ENCODE measurements at places on chromosomes 16 and 17. TPM values are rescaled to one million over a fixed set of nuclear protein-coding genes. Genes with fewer than 3 reads are reported as not detected.

CCL2 gene
- total RNA-seq = 42.1 TPM

OR1F1 gene
- total RNA-seq = not detected

GRCh38 chr16:10799736-10800135 lies 18.9 kb downstream of the TVP23A start:
- no peak for DNase-seq

DNA sequence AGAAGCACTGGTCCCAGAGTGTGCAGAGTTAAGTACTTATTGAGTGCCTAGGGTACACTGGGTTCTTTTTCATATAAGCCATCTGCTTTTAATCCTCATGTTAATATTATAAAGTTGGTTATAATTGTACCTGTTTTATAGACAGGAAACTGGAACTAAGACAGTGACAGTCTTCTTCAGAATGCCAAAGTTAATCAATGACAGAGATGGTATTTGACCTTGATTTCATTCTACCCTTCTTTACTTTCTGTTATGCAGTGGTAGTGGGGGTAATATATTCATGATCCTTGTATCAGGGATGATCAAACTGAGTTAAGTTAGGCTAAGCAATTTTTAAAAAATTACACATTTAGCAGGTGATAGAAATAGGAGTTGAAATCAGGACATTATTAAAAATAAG lies 108.6 kb upstream of the GOT2 start:
- no peak for DNase-seq

GRCh38 chr16:10514369-10515055 lies 65.9 kb downstream of the EMP2 start:
- no peak for DNase-seq

- DNase-seq = no peak
Measured at GRCh38 chr16:79312502-79312901, 288.0 kb downstream of the MAF start.

DNA sequence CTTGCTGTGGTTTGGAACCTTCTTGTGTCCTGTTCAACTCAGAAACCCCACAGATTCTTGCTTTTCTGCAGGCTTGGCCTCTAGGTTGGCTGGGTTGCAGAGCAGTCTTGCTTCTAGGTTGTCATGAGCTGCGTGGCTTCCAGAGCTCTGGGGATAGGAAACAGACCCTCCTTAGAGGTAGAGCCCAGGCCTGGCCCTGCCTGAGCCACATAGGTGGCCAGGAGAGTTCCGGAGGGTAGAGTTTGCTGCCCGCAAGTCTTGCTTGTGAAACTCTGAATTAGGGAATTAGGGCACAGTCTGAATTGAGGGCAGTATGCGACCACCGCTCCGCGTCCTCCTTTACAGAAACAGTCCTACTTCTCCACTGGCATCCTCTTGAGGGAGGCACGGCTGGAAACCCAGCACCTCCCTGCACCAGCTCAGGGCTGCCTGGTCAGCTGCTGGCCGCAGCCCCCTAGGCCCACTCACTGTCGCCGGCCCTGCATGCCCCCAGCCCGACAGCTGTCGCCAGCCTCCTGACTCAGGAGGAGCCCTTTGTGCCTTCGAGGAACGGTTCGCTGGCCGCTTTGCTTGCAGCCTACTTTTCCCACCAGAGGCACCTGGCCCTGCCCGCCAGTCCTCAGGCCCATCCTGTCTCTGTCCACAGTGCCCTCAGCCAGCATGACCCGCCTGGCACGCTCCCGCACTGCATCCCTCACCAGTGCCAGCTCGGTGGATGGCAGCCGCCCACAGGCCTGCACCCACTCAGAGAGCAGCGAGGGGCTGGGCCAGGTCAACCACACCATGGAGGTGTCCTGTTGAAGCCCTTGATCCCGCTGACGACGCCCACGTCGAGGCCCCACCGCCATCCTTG lies 4.3 kb upstream of the SETD6 start:
- DNase-seq = peak; percentile 89

DNA sequence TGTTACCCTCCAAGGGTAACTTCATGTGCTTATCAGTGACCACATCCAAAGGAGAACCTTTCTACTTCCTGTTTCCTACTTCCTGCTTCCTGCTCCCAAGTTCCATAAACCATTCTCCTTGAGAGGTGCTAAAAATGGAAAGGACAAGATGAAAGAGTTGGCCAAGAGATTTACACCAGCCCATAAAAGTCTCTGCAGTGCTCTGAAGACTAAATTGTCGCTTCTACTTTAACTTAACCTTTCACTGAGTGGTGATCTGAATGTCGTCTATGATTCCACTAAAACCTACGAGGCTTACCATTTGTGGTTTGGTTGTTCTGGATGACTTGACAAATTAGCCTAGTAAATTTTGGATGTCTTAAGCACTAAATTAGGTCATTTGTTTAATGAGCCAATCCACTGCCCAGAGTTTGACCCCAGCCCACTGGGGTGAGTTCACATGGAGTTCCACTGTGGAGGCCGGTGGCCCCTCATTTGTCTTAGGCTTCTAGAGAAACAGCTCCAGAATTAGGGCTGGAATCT lies 333.1 kb downstream of the FOXL1 start:
- no peak for DNase-seq

Measured in chondrocyte (in vitro differentiated cells).